ENCODE measurements at places on chromosomes 4 and X.
A peak's percentile ranks its signal among the peaks of the same experiment; 100 is the strongest.

DNA sequence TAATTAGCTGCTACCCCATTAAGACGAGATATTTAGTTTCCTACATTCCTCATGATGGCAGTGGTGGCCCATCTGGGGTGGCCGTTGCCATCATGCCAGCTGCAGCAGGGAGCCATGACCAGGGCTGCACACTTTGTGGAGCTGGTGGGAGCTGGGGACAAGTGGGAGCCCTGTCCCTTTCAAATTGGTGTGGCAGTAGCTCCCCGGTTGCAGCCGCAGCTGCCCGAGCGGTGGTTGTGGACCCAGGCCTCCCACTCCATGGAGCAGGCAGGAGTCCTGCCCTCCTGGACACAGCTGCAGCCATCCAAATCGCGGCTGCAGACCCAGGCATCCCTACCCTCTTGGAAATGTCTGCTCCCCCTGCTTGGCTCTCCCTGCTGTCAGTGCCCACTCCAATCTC, 9.3 kb upstream of the SYTL5 start:
- no peak for DNase-seq

DNA sequence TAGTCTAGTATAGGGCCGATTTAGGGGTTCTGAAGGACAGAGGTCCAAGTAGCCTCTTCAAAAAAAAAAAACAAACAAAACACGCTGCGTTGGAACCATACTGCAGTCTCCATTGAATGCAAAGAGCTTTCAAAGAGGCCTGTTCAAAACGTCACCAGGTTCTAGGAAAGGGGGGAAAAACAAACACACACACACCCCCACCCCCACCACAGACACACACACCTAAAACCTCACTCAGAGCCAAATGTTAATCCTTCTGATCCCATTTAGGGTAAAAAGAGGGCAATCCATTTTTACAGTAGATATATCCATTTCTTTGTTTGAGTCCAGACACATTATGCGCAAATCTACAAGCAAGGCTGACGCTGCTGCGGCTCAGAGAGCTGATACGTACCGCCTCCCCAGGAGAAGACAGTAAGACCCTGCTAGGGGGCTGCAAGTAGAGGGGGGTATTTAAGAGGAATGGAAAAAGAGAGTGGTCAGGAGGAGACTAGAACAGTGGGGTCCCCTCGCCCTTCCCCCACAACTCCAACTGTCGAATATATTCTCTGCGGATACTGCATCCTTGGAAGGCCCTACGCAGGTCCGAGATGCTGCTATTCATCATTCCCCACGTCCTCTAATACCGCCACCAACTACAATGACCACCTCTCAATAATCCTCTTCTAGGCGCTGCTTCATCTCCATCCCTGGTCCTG, 1.3 kb downstream of the NKRF start:
- DNase-seq: no peak

- peak; percentile 26 for DNase-seq
These were observed 418.6 kb upstream of the DIPK2B start for GRCh38 chrX:45619290-45619689.

- no peak for DNase-seq
These were observed 212 bp downstream of the CLCN4 start for GRCh38 chrX:10157032-10157341.

- DNase-seq: peak; percentile 73
These were observed 24.8 kb upstream of the EOLA2 start for GRCh38 chrX:149962859-149963757.
